ENCODE measurements at places on chromosomes 5 and 9. TPM values are rescaled to one million over a fixed set of nuclear protein-coding genes. Genes with fewer than 3 reads are reported as not detected.

The SLC25A48 gene
- total RNA-seq = 0.91 TPM

The CDC20B gene
- 0.18 TPM for total RNA-seq

DNA sequence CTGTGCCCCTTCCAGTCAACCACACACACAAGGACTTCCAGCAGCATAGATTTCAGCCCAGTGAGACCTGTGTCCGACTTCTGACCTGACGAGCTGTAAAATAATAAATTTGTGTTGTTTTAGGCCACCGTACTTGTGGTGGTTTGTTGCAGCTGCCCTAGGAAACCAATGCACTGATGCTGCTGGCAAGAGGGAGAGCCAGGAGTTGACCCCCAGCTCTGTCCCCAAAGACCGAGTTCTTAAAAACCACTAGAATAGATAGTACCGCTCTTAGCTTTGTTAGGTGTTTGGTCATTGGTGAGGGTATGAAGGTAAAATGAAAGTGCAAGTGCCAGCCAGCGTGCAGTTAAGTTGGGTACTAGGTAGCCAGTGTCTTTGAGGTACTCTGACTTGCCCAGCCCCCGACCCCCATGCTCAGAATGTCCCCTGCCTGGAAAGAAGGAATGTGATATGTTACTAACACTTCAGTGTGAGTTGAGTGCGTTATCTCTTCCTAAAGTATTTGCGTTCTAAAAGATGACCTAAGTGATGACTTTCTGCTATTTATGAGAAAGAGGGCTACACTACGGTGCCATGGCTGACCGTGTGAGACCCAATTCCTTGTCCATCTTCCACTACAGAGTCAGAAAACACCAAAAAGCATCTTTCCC, 185.6 kb downstream of the AOPEP start:
- DNase-seq = no peak

The KLF9 gene
- 2.8 TPM for total RNA-seq

DNA sequence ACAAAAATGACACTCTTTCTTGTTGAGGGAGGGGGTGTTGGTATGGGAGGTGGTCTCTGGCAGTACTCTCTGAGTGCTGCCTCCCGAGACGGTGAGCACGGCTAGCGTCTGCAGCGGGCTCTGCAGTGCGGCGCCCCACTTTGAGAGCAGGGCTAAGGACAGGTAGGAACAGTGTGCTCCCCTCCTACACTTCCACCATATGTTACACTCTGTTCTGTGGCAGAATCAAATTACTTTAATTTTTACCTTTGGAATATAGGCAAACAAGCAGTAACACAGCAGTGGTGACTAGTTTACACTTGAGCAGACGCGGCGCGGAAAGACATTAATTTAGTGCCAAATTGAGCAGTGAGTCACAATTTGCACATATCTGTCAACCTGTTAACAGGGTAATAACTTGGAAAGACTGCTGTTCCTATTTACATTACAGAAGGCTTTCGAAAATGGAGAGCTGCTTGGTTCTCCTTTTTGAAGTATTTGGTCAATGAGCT, 136.3 kb downstream of the MED27 start:
- DNase-seq = peak; percentile 61

- DNase-seq = no peak
Observed at GRCh38 chr5:134769206-134769605, 10.6 kb downstream of the DDX46 start.

- DNase-seq = no peak
Observed at GRCh38 chr5:137700282-137700680, 35.6 kb downstream of the KLHL3 start.

GRCh38 chr5:5886812-5887486, 464.5 kb downstream of the ICE1 start:
- DNase-seq = no peak

DNA sequence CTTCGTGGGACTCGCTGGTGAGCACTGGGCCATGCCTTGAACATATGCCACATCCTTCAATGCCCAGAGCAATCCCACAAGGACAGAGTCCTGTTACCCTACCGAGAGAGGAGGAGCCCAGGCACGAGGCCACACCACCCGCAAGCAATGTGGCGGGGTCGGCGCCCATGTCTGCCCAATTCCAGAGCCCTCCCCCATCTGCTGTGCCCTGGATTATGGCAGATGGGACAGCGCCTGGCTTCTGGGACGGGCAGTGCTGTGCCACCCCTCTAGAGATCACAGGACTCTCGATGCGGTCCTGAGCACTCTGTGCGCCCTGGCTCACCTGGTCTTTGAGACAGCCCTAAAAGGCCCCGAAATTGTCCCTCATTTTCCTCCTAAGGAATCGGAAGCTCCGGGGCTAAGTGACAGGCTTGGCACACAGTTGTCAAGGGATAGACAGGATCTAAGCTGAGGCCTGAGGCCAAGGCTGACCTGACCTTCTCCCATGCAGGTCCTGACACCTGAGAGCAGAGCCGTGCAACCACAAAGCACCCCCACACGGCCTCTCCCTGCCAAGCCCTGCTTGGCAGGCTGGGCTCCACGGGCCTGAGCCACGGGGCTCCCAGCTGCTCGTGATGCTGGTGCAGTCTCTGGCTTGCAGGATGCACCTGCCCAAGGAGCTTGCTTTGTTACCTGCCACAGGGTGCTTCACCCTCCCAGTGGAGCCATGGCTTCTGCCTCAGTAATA, 48.8 kb downstream of the PRRT1B start:
- DNase-seq = peak; percentile 53

DNA sequence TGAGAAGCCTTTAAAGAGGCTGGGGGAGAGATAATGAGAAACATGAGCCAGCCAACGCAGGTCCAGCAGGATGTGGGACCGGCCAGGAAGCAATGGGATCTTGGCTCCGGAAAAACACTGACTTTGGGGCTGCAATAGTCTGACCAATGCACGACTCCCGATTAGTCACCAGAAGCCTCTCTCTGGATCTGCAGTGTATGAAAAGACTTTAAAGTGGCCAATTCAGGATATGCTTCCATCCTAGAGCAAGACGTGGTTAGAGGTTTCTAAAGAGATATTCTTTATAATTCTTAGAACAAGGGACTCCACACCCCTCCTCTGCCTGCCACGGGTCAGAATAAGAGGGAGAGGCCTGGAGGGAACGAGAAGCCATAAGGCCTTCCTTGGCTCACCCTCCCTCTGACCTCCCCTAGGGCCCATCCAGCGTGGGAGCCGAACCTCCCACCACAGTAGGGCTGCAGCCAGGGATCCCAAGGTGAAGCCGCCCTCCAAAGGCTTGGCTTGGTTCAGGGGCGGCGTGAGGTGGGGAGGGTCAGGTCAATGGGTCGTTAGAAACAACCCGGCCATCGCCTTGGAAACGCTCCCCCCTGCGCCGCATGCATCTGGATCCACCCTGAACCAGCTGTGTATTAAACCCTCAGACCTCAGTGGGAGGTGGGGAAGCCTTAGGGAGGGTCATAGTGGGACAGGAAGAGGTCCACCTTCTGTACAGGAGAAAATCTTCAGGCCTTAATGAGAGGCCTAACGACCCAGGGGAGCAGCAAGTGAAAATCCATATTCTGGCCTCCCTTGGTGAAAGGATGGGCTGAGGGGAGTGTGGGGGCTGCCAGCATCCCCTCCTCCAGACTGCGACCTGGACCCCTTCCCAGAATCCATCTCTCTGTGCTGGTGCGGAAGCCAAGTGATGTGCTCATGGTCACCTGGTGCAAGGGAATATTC, 11.1 kb downstream of the FGF1 start:
- no peak for DNase-seq

GRCh38 chr9:108099854-108100253, 610.3 kb upstream of the KLF4 start:
- no peak for DNase-seq
